ENCODE measurements at places on chromosomes 1 and 21.

GRCh38 chr1:195019385-195019784 lies 1588.9 kb downstream of the KCNT2 start:
- DNase-seq: no peak

- DNase-seq: no peak
Measured at GRCh38 chr1:117113199-117113598, 8.3 kb downstream of the TRIM45 start.

DNA sequence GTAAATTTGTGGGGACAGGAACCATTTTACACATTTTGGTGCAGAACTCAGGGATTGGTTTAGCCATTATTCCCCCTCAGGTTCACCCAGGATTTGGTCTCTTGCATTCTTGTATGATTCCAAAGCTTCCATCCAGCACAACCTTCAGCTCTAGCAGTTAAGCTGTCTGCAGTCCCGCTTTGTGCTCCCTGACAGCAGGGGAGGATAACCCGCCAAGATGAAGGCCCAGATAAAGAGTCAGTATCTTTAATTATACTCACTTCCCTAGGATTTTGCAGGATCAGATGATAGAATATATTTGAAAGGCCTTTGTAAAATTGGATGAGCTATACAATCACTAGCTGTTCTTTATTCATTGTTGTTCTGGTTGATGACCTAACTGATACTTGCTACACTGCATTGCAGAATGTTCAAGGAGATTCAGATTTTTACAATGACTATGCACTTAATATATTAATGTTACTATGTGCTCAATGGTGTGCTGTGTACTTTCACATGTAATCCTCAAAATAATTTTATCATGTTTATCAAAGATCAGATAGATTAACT lies 49.8 kb downstream of the SLC16A1 start:
- DNase-seq: no peak

- DNase-seq: no peak
Measured at GRCh38 chr1:209428241-209428921, 155.1 kb upstream of the CAMK1G start.

DNA sequence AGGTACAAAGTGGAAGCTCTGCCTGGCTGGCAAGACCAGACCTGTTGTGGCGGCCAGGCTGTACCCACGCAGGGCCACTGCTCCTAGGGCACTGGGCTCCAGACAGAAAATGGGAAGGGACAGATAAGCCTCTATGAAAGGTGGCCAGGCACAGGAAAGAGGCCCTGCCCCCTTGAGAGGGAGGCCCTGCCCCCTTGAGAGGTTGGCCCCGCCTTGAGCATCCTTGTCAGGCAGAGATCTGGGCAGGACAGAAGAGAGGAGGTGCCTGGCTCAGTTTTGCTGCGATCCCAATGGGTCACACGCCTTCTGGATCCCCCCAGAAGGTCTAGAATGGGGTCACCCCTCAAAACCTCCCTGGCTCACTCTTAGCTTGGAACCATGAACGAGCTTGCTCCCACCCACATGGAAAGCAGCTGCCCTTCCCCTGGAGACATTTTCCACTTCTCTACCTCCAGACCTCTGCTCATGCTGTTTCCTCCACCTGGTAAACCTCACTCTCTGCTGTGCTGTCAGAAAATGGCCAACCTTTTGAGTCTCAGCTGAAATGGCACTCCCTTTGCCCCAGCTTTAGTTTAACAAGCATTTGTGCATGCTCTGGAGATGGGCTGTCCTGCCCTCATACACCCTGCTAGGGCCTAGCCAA lies 17.5 kb upstream of the ECE1 start:
- no peak for DNase-seq

- no peak for DNase-seq
Measured at GRCh38 chr1:85148524-85149250, 52.1 kb downstream of the SYDE2 start.

GRCh38 chr1:160744199-160744851 lies 5.3 kb downstream of the SLAMF7 start:
- DNase-seq: no peak

DNA sequence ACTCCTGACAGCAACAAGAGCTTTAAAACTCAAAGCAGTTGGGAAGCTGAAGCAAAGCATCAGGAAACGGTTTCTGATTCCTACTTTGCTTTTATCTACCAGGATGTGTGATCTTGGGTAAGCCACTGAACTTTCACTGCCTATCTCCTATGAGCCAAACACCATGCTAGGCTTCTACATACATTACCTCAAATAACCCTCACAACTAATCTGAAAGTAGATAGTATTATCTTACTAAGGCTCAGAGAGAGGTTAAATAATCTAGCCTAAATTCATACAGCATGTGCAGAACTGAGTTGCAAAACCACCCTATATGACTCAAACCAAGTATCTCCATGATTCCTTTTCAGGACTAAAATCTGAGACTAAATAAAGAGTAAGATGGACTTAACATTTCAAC lies 83.8 kb downstream of the EVI5 start:
- no peak for DNase-seq

GRCh38 chr1:220438741-220439140 lies 89.2 kb upstream of the MARK1 start:
- DNase-seq: no peak

GRCh38 chr1:118104951-118105350 lies 80.1 kb downstream of the SPAG17 start:
- DNase-seq: no peak

DNA sequence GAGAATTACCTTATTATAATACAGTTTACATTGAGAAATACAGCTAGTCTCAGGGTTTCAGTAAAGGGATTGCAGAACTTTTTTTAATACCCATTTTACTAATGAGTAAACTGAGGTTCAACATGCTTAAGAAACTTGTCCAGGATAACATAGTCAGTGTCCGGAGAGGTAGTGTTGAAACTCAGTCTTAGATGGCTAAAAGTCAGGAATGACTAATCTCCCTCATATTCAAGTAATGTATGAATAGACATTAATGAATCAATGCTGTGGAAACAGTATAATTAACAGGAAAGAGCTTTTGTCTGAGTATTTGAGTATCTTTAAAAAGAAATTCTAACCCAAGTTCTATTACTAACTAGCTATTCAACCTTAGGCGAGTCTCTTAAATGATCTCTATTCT lies 397.6 kb downstream of the PLA2G4A start:
- no peak for DNase-seq

DNA sequence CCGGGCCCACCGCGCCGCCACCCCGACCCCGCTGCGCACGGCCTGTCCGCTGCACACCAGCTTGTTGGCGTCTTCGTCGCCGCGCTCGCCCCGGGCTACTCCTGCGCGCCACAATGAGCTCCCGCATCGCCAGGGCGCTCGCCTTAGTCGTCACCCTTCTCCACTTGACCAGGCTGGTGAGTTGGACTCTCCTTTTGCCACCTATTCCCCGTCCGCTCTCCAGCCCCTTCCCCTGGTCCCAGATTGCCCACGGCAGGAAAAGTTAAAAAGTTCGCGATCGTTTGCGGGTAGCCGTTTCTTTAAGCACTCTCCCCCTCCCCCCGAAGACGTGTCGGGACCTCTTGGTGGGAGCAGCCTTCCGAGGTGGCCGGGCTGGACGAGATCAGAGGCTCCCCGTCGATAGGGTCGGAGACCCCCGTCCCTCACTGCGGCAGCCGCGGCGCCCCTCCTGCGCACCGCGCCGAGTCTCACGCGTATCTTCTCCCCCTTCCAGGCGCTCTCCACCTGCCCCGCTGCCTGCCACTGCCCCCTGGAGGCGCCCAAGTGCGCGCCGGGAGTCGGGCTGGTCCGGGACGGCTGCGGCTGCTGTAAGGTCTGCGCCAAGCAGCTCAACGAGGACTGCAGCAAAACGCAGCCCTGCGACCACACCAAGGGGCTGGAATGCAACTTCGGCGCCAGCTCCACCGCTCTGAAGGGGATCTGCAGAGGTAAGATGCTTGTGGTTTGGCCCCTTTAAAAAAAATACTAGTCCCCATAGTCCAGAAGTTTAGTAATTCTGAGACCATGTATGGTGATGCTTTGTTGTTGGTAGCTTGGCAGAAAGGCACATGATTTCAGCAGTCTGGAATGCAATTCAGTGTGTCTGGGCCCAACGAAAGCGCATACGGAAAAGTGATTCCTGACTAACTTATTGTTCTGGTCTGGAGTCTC lies 576 bp downstream of the CCN1 start:
- no peak for DNase-seq

DNA sequence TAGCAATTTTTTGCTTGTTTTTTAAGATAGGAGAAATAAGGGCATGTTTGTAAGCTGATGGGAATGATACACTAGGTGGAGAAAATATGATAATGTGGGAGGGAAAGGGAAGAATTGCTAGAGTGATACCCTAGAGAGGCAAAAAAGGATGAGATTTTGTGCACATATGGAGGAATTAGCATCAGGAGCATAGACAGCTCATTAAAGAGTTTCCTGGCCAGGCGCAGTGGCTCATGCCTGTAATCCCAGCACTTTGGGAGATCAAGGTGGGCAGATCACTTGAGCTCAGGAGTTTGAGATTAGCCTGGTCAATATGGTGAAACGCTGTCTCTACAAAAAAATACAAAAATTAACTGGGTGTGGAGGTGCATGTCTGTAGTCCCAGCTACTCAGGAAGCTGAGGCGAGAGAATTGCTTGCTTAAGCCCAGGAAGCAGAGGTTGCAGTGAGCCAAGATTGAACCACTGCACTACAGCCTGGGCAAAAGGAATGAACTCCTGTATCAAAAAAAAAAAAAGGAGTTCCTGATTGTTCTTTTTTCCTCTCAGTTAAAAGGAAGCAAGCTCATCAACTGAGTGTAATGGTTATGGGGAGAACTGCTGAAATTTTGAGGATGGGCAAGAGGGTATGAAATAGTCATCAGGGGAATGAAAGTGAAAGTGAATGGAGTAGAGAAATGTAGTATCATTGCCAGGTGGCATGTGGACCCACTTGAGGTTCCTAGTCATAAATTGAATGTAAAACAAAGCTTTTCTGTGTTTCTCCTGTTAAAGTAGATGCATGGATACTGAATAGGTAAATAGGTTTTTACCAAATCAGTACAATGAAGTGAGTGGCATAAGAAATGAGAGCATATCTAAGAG lies 35.5 kb downstream of the SH3GLB1 start:
- no peak for DNase-seq

DNA sequence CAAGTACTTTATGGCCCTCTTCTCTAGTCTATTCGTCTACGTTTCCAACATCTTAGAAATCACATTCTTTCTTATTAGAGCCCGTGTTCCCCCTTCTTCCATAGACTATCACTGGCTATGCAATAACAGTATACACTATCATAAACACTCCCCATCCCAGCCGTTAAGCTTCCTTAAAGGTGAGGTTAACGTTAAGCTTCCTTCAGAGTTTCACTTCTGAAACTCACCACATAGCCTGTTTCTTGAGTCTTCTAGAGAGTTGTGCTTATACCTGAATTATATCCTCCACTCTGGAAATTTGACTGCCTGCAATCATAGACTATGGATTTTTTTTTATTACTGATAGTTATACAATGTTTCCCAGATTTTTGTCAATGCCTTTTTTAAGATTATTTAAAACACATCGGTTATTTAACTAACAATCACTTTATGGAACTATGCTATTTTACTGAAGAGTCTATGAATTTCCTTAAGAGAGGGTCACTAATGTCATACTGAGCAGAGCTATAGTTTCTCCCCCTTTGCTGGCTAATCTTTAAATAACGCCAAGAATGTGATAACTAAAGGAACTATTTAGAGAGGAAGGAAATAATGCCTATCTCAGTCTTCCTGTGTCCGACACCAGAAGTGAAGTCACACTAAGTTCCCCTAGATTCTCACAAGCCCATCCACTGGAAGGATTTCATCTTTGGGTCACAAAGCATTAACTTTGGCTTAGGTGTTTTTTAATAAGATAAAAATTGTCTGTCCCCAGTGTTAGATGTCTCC lies 16.8 kb downstream of the FCER1A start:
- no peak for DNase-seq

DNA sequence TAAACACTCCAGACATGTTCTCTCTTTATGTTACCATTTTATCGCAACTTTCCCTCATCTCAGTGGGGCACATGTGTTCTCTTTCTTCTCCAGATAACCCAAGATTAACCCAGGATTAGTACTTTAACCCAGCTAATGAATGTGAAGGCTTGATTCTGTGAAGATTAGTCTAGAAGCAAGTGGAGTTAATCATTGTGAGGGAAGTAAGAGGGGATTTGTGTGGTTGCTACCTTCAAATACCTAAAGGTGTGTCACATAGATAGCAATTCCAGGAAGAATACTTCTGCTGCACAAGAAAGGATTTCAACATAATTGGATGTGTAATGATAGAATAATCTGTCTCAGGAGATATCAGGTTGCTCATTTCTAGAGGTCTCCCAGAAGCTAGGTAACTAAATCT lies 327.1 kb downstream of the PBX1 start:
- no peak for DNase-seq

DNA sequence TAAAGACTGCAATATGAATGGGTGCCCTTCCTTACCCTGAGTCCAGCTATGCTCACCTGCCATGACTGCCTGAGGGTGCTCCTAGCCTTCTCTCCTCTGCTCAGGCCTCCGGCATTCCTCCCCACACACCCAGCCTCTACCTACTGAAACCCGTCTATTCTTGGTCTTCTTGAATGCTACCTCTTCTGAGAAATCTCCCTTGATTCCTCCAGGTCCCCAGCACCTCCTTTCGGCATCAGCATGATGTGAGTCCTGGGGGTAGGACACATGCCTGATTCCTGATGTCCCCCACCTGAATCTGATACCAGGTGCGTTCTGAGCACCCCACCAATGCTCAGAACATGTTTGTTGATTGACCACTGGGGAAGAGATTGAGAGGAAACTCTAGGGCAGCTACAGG lies 8.6 kb downstream of the LDLRAD1 start:
- DNase-seq: no peak

DNA sequence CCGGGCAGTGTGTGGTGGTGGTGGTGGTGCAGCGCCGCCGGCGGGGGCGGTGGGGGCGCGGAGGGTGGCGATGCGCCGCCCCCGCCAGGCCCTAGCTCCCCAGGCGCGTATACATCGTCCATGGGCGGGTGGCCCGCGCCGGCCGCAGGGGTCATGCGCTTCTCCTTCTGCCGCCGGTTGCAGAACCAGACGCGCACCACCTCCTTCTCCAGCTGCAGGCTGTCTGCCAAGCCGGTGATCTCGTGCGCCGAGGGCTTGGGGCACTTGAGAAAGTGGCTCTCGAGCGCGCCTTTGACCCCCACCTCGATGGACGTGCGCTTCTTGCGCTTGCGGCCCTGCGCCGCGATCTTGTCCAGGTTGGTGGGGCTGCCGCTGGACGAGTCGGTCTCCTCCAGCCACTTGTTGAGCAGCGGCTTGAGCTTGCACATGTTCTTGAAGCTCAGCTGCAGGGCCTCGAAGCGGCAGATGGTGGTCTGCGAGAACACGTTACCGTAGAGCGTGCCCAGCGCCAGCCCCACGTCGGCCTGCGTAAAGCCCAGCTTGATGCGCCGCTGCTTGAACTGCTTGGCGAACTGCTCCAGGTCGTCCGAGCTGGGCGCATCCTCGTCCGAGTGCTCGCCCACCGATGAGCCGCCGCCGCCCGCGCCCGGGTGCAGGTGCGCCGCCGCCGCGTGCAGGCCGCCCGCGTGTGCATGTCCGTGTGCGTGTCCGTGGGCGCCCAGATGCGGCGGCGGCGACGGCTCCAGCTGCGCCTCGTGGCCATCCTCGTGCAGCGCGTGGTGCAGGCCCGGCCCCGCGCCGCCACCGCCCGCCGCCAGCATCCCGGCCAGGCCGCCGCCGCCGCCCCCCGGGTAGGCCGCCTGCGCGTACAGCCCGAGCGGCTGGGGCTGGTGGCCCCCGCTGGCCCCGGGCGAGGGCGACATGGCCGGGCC lies 926 bp downstream of the POU3F1 start:
- no peak for DNase-seq

- DNase-seq: no peak
Measured at GRCh38 chr1:50538476-50538875, 115.2 kb upstream of the DMRTA2 start.

All from T-helper 9 cell (primary cell).